ENCODE measurements at places on chromosomes 16 and 17.

GRCh38 chr17:15977894-15978293 lies 21.6 kb downstream of the ZSWIM7 start:
- no peaks in the 10 kb centered on the region for H3K4me1 ChIP-seq
- no peak overlapping the region for H3K27ac ChIP-seq
- no peaks in the 10 kb centered on the region for H3K27me3 ChIP-seq
- DNase-seq = no peak
- peaks cover 20% of the 10 kb centered on the region for H3K36me3 ChIP-seq

DNA sequence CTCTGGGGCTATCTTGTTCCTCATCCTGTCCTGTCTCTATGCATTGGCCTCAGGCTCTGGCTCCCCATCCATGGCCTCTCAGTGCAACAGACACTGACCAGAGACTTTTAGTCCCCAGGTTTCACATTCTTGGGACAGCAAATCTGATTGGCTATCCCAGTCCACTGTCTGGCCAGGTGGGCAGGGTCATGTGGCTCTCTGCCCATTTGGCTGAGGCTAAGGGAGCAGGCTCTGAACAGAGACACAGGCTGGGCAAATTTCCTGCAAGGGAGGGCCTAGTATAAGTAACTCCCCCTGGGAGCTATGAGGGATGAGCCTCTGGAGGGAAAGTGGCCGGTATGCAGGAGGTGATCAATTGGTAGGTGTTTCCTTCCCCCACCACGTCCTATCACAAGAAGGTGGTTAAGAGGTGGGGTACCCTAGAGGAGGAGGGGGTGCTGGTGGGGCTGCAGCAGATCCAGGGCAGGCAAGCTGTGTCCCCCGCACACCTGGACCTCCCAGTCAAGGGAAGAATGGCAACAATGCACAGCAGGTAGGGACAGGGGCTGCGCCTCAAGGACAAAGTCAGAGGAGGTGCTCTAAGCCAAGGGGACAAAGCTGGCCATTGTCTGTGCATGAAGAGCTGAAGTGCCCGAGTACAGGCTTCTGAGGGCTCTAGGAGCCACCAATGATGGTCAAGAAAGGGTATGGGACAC lies 13.2 kb downstream of the XYLT2 start:
- H3K4me3 ChIP-seq = no peak overlapping the region
- H3K36me3 ChIP-seq = peaks cover 7% of the 10 kb centered on the region
- no peak for DNase-seq
- no peak overlapping the region for H3K27ac ChIP-seq
- no peaks in the 10 kb centered on the region for H3K27me3 ChIP-seq
- H3K4me1 ChIP-seq = no peaks in the 10 kb centered on the region

DNA sequence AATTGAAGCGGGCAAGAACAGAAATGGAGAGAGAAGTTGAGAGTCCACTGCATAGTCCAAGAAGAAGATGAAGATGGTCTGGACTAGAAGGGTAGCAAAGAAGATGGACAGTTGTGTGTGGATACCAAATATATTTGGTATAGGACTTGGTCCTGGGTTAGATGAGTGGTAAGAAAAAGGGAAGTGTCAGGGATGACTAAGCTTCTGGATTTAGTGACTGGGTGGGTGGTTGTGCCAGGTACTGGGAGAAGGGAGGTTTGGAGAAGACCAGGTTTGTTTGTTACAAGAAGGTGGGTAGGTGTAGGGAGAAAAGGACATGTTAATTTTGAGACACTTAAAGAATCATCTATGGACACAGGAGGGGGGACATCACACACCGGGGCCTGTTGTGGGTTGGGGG lies 5.4 kb downstream of the VMP1 start:
- peaks cover 6% of the 10 kb centered on the region for H3K4me1 ChIP-seq
- no peaks in the 10 kb centered on the region for H3K27me3 ChIP-seq
- no peak overlapping the region for H3K4me3 ChIP-seq
- no peaks in the 10 kb centered on the region for H3K36me3 ChIP-seq

DNA sequence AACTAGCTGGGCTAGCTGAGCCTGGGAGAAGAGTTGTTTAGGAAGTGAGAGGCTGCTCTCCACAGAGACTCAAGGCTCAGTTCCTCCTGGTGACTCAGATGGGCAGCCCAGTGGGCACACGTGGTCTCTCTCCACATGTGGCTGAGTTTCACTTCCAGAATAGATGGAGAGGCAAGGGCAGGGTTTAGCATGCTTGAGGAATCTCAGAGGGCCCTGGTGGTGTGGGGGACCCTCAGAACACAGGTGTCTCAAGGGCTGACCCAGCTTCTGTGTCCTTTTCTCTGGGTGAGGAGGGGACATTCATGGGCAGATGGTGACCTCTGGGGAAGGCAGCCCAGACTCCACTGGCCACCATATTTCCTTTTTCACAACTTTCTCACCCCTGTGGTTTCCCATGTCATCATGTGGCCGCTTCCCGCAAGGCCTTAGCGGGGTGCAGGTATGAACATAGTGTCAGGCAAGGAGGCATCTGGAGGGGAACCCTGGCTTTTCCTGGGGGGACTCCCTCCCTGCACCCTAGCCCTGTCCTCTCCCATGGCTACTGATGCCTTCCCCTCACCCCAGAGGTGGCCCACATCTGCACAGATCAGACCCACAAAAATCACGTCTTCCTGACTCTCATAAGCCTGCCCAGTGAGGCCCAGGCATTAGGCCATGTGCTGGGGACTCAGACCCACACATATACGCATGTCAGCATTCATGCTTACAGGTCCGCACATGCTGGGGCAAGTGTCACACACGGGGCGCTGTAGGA lies 3.3 kb downstream of the GRN start:
- DNase-seq = no peak
- no peak overlapping the region for H3K27ac ChIP-seq

DNA sequence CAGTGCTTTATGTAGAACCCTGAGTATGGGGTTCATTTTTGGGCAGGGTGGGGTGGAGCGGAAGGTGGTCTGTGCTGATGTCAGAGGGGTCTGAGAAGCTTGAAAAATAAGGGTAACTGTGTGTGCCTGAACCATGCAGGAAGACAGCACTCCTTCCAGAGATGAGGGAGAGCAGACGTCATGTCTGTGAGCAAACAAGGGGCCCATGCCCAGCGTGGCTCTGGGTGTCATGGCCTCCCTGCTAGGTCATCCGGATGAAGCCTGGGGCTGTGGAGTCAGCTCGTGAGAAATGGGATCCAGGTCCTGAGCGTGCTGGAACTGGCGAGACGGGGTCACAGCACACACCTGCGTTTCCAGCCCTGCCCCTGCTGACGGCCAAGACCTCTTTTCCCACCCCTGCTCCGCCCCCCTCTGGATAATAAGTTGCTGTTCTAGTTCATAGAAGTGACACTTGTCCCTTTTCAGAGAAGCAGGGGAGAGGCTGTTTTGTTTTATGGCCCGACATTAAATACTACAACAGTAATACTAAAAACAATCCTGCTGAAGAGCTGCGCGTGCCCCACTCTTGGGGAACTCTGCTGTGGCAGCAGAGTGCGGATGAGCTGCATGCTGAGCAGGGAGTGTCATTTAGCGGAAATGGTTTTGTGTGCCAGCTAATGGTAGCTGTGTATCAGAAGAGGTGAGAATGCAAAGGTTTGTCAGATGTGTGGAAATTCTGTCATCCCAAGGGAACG lies 92.6 kb downstream of the RPTOR start:
- no peaks in the 10 kb centered on the region for H3K36me3 ChIP-seq
- H3K4me3 ChIP-seq = no peak overlapping the region
- DNase-seq = no peak
- no peaks in the 10 kb centered on the region for H3K4me1 ChIP-seq
- H3K27ac ChIP-seq = no peak overlapping the region

GRCh38 chr17:73359987-73360410 lies 48.2 kb upstream of the CDC42EP4 start:
- DNase-seq = no peak
- no peak overlapping the region for H3K27ac ChIP-seq
- H3K27me3 ChIP-seq = no peaks in the 10 kb centered on the region
- no peak overlapping the region for H3K4me3 ChIP-seq
- H3K4me1 ChIP-seq = no peaks in the 10 kb centered on the region

DNA sequence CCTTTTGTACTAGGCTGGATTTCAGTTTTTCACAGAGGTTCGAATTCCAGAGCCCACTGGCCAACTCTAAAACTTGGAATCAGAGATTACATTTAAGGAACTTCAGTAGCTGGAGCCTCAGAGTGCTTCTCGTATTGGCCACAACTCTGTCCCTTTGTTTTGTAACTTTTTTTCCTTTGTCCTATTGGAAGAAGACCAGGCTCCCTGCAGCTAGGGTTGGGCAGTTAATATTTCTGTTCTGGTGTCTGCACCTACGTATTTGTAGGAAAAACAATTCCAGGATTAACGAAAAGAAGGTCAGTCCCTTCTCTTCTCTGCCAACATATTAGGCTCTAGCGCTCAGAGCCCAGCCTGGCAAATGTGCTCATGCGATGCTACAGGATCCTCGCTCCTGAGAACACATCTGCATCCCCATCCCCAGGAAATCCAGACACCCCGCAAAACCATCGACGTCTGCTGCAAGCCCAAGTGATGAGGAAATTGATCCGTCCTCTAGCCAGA lies 1.9 kb downstream of the CDH11 start:
- peaks cover 4% of the 10 kb centered on the region for H3K4me1 ChIP-seq
- H3K27ac ChIP-seq = peak overlapping the region; percentile 77
- H3K27me3 ChIP-seq = peaks cover 3% of the 10 kb centered on the region
- peak overlapping the region; percentile 12 for H3K4me3 ChIP-seq

GRCh38 chr17:72145962-72146361 lies 25.1 kb downstream of the SOX9 start:
- no peak overlapping the region for H3K27ac ChIP-seq
- DNase-seq = no peak
- no peak overlapping the region for H3K4me3 ChIP-seq
- H3K4me1 ChIP-seq = no peaks in the 10 kb centered on the region
- H3K36me3 ChIP-seq = no peaks in the 10 kb centered on the region
- no peaks in the 10 kb centered on the region for H3K27me3 ChIP-seq

DNA sequence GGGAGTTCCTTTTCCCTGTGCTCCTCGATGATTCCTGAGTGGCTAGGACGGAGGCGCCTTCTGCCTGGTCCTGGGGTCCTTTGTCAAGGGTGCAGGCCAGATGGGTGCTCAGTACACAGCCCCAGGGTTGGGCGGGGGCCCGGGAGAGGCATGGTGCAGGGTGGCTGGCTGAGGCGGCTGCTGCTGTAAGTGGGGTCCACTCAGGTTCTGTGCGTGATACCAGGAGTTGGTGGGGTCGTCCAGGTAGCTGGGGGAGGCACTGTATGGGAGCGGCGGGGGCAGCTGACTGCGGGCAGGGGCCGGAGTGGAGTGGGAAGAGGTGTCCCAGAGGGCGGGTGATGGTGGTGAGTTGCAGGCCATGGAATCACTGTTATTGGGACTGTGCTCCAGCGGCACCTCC lies 3.6 kb downstream of the DLX3 start:
- no peaks in the 10 kb centered on the region for H3K36me3 ChIP-seq
- H3K27me3 ChIP-seq = peaks cover 37% of the 10 kb centered on the region
- H3K4me1 ChIP-seq = peaks cover 15% of the 10 kb centered on the region
- no peak overlapping the region for H3K27ac ChIP-seq
- H3K4me3 ChIP-seq = no peak overlapping the region
- no peak for DNase-seq

DNA sequence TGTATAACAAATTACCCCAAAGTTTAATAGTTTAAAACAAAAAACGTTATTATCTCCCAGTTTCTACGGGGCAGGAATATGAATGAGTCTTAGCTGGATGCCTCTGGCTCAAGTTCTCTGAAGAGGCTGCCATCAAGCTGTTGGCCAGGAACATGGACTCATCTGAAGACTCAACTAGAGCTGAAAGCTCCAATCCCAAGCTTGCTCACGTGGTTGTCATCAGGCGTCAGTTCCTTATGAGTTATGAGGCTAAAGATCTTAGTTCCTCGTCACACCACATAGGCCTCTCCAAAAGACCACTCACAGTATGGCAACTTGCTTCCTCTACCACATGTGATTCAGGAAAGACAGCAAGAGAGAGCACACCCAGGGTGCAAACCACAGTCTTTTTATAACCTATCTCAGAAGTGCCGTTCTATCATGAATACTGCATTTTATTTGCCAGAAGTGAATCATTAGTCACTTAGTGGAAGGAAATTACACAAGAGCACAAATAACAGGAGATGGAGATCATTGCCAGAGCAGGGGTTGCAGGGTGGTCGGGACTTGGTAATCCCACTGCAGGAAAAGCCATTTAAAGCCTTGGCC lies 48.7 kb upstream of the NLK start:
- H3K4me1 ChIP-seq = no peaks in the 10 kb centered on the region
- no peaks in the 10 kb centered on the region for H3K36me3 ChIP-seq
- no peak for DNase-seq
- H3K4me3 ChIP-seq = no peak overlapping the region
- H3K27ac ChIP-seq = no peak overlapping the region

GRCh38 chr17:39757931-39758873 lies 20.5 kb downstream of the GRB7 start:
- H3K27me3 ChIP-seq = no peaks in the 10 kb centered on the region
- H3K36me3 ChIP-seq = no peaks in the 10 kb centered on the region
- H3K4me1 ChIP-seq = no peaks in the 10 kb centered on the region
- H3K27ac ChIP-seq = no peak overlapping the region

GRCh38 chr17:81153340-81153803 lies 11.9 kb upstream of the PVALEF start:
- no peak overlapping the region for H3K27ac ChIP-seq
- H3K27me3 ChIP-seq = no peaks in the 10 kb centered on the region
- no peaks in the 10 kb centered on the region for H3K4me1 ChIP-seq
- DNase-seq = no peak
- no peak overlapping the region for H3K4me3 ChIP-seq

DNA sequence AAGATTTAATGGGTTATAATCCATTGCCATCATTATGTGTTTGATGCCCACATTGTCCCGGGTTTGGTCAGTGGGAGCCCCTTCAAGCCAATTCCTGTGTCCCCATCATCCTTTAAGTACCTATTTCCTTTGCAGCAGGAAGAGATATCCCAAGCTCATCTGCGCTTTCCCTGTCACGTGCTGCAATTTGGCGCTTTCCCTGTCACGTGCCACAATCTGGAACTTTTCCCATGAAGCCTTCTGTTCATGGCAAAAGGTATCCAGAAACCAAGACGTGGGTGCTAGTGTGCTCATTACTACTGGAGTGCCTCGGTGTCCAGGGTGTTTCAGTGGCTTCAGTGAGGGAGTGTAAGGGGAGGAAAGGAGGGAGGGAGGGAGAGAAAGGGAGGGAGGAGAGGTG lies 168.5 kb downstream of the NPIPB11 start:
- no peak overlapping the region for H3K27ac ChIP-seq
- no peaks in the 10 kb centered on the region for H3K4me1 ChIP-seq
- DNase-seq = no peak
- no peak overlapping the region for H3K4me3 ChIP-seq

DNA sequence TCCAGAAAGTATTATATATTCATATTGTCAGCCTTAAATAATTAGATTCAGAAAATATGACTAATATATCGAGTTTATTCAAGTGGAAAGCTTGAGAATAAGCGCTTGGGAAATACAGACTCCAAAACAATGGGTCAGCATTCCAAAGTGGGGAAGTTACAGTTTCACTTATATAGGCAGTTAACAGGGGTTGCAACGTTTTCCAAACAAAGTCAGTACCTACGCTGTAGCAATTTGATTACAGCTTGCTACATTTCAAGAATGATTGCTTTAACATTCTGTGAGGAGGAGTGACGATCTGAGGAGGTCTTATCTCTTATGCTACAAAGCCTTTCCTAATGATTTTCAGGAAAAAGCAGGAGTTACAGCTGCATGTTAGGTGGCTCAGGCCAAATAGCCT lies 34.2 kb upstream of the HS3ST3A1 start:
- no peaks in the 10 kb centered on the region for H3K27me3 ChIP-seq
- no peak overlapping the region for H3K4me3 ChIP-seq
- H3K27ac ChIP-seq = no peak overlapping the region
- H3K4me1 ChIP-seq = no peaks in the 10 kb centered on the region
- no peaks in the 10 kb centered on the region for H3K36me3 ChIP-seq
